ENCODE measurements at places on chromosomes 7 and 10.

- DNase-seq, result no peak
Observed at GRCh38 chr10:122884166-122884565, 4.8 kb upstream of the FAM24B start.

GRCh38 chr7:130379921-130380860, at the start of gene CPA1:
Gene CPA1 (plus strand): TSS chr7:130380494. CDS start chr7:130380521, 27 bp downstream.
- DNase-seq, result no peak

DNA sequence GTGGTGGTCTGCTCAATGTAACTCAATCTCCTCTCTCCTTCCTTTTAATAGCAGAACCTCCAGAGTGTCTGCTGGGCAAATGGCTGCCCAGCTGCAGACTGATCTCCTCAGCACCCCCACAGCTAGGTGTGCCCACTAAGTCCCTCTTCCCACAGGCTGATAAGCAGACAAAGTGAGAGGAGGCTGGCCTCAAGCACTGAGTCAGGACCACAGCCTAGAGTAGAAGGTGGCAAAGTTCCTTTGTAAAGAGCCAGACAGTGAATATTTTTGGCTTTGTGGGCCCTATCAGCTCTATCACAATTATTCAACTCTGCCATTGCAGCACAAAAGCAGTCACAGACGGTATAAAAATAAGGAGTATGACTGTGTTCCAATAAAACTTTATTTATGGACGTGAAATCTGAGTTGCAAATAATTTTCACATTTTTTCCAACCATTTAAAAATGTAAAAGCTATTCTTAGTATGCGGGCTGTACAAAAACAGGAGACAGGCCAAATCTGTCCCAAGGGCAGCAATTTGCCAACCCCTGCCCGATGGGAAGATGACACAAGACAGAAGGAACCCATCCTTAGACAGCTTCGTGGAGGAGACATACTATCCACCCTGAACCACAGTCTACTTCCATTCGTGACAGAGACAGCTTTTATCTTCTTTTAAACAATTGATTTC, 23.4 kb downstream of the JAZF1 start:
- no peak for DNase-seq

DNA sequence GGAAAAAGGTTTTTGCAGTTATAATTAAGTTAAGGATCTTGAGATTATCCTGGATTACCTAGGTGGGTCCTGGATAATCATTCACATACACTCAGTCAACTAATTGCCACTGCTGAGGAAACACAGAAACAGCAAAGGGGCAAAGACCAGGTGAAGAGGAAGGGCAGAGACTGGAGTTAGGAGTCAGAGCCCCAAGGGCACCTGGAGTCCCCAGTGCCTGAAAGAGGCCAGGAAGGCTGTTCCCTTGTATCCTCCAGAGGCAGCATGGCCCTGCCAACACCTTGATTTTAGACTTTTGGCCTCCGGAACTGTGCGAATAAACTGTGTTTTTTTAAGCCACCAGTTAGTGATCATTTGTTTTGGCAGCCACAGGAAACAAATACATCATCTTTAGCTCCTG, 24.6 kb downstream of the PRR15 start:
- DNase-seq, result no peak

- no peak for DNase-seq
Observed at GRCh38 chr10:100334762-100335161, 4.7 kb upstream of the PKD2L1 start.

GRCh38 chr7:130047831-130048230, 3.3 kb downstream of the ZC3HC1 start:
- no peak for DNase-seq

- peak; percentile 21 for DNase-seq
Observed at GRCh38 chr10:6108631-6109443, 20.0 kb downstream of the RBM17 start.
